ENCODE measurements at places on chromosomes 2 and 18.
A peak's percentile ranks its signal among the peaks of the same experiment; 100 is the strongest.

DNA sequence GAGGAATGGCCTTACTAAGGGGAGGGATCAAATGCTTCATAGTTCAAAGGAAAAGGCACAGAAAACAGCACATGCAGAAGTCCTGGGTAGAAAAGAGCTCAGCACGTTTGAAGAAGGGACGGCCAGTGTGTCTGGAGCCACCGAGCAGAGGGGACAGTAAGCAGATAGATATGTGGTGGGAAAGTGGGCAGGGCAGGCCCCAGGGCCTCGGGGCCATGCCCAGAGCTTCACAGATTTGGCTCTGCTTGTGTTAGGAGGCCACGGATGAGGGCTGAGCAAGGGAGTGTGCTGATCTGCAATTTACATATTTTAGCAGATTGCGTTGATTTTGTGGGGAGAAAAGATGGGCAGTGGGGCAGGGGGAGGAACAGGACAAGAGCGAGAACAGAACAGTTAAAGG is 343.1 kb downstream of the LPIN1 start:
- no peaks in the 10 kb centered on the region for H3K4me1 ChIP-seq
- peaks cover 14% of the 10 kb centered on the region for H3K27me3 ChIP-seq
- H3K27ac ChIP-seq: no peak overlapping the region
- no peak for DNase-seq
- no peak overlapping the region for H3K4me3 ChIP-seq
- H3K36me3 ChIP-seq: no peaks in the 10 kb centered on the region

GRCh38 chr2:176779917-176780316 is 432.7 kb upstream of the HNRNPA3 start:
- H3K36me3 ChIP-seq: no peaks in the 10 kb centered on the region
- no peak overlapping the region for H3K4me3 ChIP-seq
- H3K27me3 ChIP-seq: peaks cover 5% of the 10 kb centered on the region
- peaks cover 7% of the 10 kb centered on the region for H3K4me1 ChIP-seq
- no peak overlapping the region for H3K27ac ChIP-seq

- no peak for DNase-seq
- H3K4me3 ChIP-seq: no peak overlapping the region
- peaks cover 69% of the 10 kb centered on the region for H3K27me3 ChIP-seq
- H3K4me1 ChIP-seq: no peaks in the 10 kb centered on the region
Measured at GRCh38 chr2:238667008-238667407, 180.9 kb upstream of the TWIST2 start.

DNA sequence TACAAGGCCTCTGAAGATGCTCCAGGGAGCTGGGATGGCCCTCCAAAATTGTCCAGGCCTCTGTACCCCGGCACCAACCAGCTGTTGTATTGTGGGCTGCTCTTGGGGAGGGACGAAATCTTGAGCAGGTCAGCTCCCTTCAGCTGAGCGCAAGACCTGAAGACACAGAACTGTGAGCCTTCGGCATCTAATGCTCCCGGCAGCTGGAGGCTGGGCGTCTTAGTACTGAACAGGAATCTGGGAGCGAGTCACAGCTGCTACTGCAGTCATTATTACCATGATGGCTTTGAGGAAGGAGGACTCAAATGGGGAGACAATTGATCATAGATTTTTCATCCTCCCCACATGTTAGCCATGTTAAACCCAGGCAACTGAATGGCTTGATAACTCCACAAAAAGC is 83.0 kb upstream of the LTBP1 start:
- H3K4me1 ChIP-seq: peaks cover 2% of the 10 kb centered on the region
- H3K4me3 ChIP-seq: no peak overlapping the region
- no peaks in the 10 kb centered on the region for H3K36me3 ChIP-seq
- DNase-seq: no peak

- no peaks in the 10 kb centered on the region for H3K36me3 ChIP-seq
- no peaks in the 10 kb centered on the region for H3K4me1 ChIP-seq
- DNase-seq: no peak
- H3K27me3 ChIP-seq: no peaks in the 10 kb centered on the region
- no peak overlapping the region for H3K27ac ChIP-seq
- H3K4me3 ChIP-seq: no peak overlapping the region
Measured at GRCh38 chr2:15640261-15640711, 48.6 kb downstream of the DDX1 start.

DNA sequence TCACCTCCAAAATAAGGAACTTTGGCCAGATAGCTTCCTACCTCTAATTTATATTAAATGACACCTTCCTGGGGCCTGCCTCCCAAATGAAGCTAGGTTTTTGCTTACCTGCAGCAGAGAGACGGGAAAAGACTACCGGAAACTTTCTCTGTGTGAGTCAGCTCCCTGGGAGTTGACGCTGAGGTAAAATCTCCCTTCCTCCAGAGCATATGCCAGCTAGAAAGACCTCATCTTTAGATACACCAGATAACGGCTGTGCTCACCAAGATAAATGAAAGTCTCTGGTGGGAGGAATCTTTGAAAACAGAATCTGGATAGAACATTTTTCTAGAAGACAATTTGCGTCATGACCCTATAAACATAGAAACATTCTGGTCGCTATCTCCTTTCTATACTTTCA is 99.7 kb upstream of the RFX8 start:
- DNase-seq: no peak
- peaks cover 4% of the 10 kb centered on the region for H3K36me3 ChIP-seq
- peaks cover 7% of the 10 kb centered on the region for H3K4me1 ChIP-seq
- peaks cover 14% of the 10 kb centered on the region for H3K27me3 ChIP-seq
- H3K4me3 ChIP-seq: no peak overlapping the region

DNA sequence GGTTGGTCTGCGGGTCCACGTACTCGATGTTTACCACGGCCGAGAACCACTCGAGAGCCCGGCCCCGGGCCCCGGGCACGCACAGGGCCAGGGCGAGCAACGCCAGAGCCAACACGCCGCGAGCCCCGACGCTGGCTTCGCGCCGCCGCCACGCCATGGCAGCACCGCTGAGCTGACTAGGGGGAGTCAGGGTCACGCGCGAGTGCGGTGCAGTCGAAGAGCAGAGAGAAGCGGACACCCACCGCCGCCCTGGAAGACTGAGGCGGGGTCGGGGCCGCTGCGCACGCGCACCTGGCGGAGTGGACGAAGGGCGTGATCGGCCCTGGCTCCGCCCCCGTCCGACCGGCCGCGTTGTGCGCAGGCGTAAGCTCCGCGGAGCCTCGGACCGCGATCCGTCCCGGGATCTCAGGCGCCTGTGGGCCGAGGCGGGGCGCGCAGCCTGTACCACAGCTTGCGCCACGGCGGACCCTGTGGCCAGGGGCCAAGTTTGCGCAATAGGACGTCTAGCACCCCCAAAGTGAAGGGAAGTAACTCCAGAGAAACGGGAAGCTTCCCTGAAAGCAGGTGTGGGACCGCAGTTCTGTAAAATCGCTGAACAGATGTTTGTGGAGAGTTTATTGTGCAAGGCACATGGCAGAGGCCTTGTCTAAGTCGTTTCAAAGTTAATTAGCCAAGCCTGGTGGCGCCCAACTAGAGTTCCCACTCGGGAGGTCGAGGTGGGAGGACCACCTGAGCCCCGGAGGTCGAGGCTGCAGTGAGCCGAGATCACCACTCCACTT is at the start of gene RNF149:
Gene RNF149, minus strand, starts transcription at position 270 of the 779 bp plus-strand sequence. Its CDS starts 113 bp downstream, at position 157.
- H3K36me3 ChIP-seq: peaks cover 59% of the 10 kb centered on the region
- H3K4me3 ChIP-seq: peak within 1 kb of the TSS; percentile 94
- peak within 1 kb of the TSS; percentile 98 for H3K27ac ChIP-seq
- no peaks in the 10 kb centered on the region for H3K27me3 ChIP-seq

- no peak overlapping the region for H3K4me3 ChIP-seq
- peaks cover 3% of the 10 kb centered on the region for H3K36me3 ChIP-seq
- DNase-seq: no peak
- H3K27me3 ChIP-seq: no peaks in the 10 kb centered on the region
- no peak overlapping the region for H3K27ac ChIP-seq
- peaks cover 28% of the 10 kb centered on the region for H3K4me1 ChIP-seq
Measured at GRCh38 chr2:8550481-8550880, 131.4 kb upstream of the ID2 start.

- H3K27ac ChIP-seq: no peak overlapping the region
- no peaks in the 10 kb centered on the region for H3K36me3 ChIP-seq
- H3K4me3 ChIP-seq: no peak overlapping the region
- H3K4me1 ChIP-seq: no peaks in the 10 kb centered on the region
- DNase-seq: no peak
Measured at GRCh38 chr18:7760967-7761948, 194.1 kb downstream of the PTPRM start.

- H3K36me3 ChIP-seq: no peaks in the 10 kb centered on the region
- peaks cover 50% of the 10 kb centered on the region for H3K27me3 ChIP-seq
- peaks cover 6% of the 10 kb centered on the region for H3K4me1 ChIP-seq
- H3K27ac ChIP-seq: no peak overlapping the region
Measured at GRCh38 chr2:158745067-158745865, 49.9 kb upstream of the DAPL1 start.

- H3K27ac ChIP-seq: no peak overlapping the region
- H3K36me3 ChIP-seq: no peaks in the 10 kb centered on the region
- no peak for DNase-seq
- H3K4me1 ChIP-seq: no peaks in the 10 kb centered on the region
Measured at GRCh38 chr2:165640247-165640929, 153.7 kb downstream of the GALNT3 start.

GRCh38 chr2:229314117-229314516 is 43.0 kb upstream of the PID1 start:
- no peak for DNase-seq
- H3K36me3 ChIP-seq: no peaks in the 10 kb centered on the region
- no peak overlapping the region for H3K4me3 ChIP-seq
- no peaks in the 10 kb centered on the region for H3K27me3 ChIP-seq

DNA sequence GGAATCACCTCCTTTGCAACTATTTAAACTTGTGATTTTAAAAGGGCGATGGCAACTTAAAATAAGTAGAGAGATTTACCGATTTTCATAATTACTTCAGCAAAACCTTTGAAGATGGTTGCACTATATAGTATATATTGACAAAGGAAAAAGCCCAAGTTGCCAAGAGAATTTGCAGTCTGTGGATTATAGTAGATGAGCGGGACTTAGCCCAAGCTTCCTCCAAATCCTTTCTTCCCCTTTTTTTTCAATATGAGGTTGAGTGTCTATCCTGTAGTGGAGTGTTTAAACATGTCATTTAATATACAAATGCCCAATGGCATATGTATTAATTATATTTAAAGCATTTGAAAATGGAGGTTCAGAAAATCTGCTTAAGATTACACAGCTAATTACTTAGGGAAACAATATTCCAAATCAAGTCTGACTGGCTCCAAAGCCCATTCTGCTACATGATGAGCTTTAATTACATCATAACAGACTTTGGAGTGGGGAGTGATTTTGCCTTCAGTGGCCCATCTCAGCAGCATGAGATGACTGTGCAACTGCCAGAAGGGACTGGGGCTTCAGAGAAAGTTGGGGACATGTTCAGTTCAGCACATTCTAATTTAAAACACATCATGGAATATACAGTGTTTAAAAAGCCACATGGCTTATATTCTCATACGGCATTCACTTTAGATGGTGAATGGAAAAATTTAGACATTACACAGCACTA is 73.2 kb downstream of the COL3A1 start:
- no peak overlapping the region for H3K27ac ChIP-seq
- no peak overlapping the region for H3K4me3 ChIP-seq
- DNase-seq: no peak

DNA sequence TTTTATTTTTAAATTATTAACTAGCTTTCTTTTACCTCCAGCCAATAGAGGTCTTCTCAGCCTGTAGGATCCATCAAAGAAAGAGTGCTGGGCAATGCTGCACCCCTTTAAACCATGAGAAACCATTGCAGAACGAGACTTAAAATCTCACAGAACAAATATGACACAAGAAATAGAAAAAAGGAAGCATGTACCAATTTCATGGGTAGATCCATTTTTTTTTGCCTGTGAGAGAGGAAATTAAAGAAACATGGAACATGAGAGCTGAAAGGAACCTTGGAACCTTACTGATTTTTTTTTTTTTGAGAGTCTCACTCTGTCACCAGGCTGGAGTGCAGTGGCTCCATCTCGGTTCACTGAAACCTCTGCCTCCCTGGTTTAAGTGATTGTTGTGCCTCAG is 14.0 kb downstream of the HRH4 start:
- H3K4me3 ChIP-seq: no peak overlapping the region
- H3K27ac ChIP-seq: no peak overlapping the region
- no peaks in the 10 kb centered on the region for H3K4me1 ChIP-seq
- H3K36me3 ChIP-seq: no peaks in the 10 kb centered on the region

DNA sequence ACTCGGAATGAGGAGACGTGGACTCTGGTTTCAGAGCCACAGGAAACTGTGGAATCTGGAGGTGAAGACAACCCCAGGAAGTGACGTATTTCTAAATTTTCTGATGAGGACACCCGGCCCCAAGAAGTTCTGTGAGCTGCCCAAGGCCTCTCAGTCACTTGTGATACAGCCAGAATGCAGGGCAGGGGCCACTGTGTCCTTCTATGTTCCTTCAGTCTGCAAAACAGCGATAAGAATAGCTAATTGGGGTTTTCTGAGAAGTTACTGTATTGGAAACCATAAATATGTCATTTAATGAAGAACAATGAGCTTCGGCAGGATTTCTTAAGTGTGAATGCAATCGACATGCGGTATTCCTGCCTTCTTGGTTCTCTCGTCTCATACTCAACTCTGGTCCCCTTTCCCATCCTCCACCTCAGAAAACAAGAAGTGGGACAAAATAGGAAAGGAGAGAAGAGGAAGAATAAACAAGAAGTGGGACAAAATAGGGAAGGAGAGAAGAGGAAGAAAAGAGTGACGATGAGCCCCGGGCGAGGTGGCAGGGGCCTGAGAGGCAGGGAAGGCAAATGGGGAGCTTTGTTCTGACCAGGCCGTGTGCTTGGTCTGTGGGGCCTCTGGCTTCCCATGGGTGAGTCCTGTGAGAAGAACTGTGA is 282.0 kb upstream of the REV1 start:
- no peaks in the 10 kb centered on the region for H3K36me3 ChIP-seq
- peaks cover 32% of the 10 kb centered on the region for H3K27me3 ChIP-seq
- no peaks in the 10 kb centered on the region for H3K4me1 ChIP-seq
- no peak overlapping the region for H3K27ac ChIP-seq
- no peak overlapping the region for H3K4me3 ChIP-seq
- no peak for DNase-seq

DNA sequence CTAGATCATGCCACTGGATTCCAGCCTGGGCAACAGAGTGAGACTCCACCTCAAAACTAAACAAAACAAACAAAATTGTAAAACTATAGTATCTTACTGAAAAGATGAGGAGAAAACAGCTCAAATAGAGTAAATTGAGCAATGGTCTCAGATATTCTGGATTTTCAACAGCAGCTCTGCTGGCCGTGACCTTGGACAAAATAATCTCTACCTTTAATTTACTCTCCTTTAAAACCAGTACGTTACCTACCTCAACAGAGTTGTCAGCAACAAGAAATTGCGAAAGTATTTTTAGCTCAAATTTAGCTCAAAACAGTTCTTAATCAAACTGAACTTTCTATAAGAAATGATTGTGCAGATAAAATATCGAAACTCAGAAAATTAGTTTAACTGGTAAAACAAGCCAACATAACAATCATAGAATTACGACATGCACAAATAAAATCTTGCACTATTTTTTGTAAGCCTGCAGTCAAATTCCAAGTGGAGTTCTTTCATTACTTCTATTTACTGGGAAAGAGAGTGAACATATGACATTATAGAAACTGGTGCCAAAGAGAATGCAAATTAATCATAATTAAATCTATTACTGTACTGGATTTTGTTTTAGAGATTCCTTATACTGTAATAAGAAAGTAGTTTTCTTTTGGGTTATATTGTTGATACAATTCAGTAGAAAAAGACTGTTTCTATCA is 40.8 kb downstream of the TRIP12 start:
- peaks cover 30% of the 10 kb centered on the region for H3K36me3 ChIP-seq
- peaks cover 28% of the 10 kb centered on the region for H3K4me1 ChIP-seq
- no peak overlapping the region for H3K27ac ChIP-seq
- DNase-seq: no peak
- H3K27me3 ChIP-seq: no peaks in the 10 kb centered on the region
